ENCODE measurements at places on chromosomes 2 and 18. TPM values are rescaled to one million over a fixed set of nuclear protein-coding genes. Genes with fewer than 3 reads are reported as not detected.

DNA sequence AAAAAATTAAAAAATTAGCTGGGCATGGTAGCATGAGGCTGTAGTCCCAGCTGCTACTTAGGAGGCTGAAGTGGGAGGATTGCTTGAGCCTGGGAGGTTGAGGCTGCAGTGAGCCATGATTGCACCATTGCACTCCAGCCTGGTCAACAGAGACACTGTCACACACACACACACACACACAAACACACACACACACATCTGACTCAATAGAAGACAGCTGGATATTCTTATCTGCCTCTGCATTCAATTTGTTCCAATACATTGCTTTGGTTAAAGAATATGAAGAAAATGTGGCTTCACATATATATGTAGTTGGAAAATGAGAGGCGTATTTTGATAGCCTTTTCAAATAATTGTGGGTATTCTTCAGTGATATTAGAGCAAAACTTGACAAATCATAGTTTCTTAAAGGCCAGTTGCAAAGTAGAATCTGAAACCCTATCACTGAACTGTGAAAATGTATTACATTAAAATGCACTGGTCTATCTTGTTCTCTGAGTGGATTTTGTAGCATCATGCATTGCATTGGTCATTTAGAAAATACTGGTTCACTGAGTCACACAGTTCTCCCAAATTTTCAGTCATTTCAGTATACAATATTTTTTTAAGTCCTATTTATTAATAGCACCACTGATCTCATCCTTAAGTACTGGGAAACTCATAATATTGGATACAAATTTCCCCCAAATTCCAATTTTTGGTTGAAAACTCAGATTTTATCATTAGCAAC, 140.9 kb downstream of the MCFD2 start:
- H3K36me3 ChIP-seq, result no peaks in the 10 kb centered on the region
- no peak for DNase-seq
- no peak overlapping the region for H3K27ac ChIP-seq

DNA sequence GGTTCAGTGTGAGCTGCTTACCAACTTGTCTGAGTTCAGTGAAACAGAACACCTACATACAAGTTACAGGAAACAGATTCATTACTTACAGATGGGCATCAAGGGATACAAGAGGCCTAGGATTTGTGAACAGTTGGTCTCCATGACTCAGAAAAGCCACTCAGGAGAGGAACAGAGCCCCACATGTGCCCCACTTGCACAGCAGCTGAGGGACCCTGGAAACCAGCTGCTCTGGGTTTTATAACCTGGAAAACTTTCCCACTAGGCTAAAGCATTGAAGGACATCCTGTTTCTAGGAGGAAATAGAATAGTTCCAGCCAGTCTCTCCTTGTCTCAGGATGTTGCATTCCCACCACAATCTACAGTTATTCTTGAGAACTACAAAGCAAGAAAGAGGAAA, 530.0 kb downstream of the ZNF804A start:
- no peaks in the 10 kb centered on the region for H3K4me1 ChIP-seq
- H3K36me3 ChIP-seq, result no peaks in the 10 kb centered on the region
- no peaks in the 10 kb centered on the region for H3K27me3 ChIP-seq
- H3K27ac ChIP-seq, result no peak overlapping the region

- no peaks in the 10 kb centered on the region for H3K27me3 ChIP-seq
- no peak overlapping the region for H3K4me3 ChIP-seq
- peaks cover 7% of the 10 kb centered on the region for H3K4me1 ChIP-seq
- H3K27ac ChIP-seq, result no peak overlapping the region
- peak; percentile 60 for DNase-seq
These were observed 44.3 kb upstream of the KCNG2 start for GRCh38 chr18:79753391-79753851.

GRCh38 chr2:189178054-189178453, 1.5 kb downstream of the COL5A2 start:
- no peak for DNase-seq
- peak overlapping the region; percentile 54 for H3K4me3 ChIP-seq
- no peaks in the 10 kb centered on the region for H3K36me3 ChIP-seq

- H3K36me3 ChIP-seq, result peaks cover 18% of the 10 kb centered on the region
- no peak overlapping the region for H3K4me3 ChIP-seq
- H3K27me3 ChIP-seq, result no peaks in the 10 kb centered on the region
- DNase-seq, result no peak
- H3K27ac ChIP-seq, result no peak overlapping the region
These were observed 120.9 kb upstream of the NFATC1 start for GRCh38 chr18:79274823-79275222.

- H3K36me3 ChIP-seq, result peaks cover 22% of the 10 kb centered on the region
- no peaks in the 10 kb centered on the region for H3K27me3 ChIP-seq
- no peak for DNase-seq
- peaks cover 58% of the 10 kb centered on the region for H3K4me1 ChIP-seq
These were observed 2.4 kb downstream of the MRPL44 start for GRCh38 chr2:223959688-223960087.

DNA sequence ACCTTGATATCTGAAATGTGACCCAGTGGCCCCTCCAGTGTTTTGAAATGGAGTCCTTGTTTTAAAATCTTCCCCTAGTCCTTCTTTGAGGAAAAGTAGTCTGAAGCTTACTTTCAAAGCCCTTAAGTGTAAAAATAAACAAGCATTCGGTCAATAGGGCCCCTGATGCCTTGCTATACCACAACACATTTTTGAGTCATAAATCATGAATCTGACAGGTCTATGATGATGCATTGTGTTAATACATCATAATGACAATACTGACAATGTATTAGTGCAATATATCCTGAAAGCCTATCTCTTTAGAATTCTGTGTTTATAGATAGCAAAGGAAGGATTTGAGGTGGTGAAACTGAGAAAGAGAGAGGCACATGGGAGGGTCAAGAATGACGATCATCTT, 464.2 kb downstream of the MEIS1 start:
- H3K4me1 ChIP-seq, result no peaks in the 10 kb centered on the region
- no peaks in the 10 kb centered on the region for H3K36me3 ChIP-seq
- no peak overlapping the region for H3K27ac ChIP-seq
- no peaks in the 10 kb centered on the region for H3K27me3 ChIP-seq
- H3K4me3 ChIP-seq, result no peak overlapping the region
- DNase-seq, result no peak

GRCh38 chr2:3073704-3074103, 303.9 kb downstream of the EIPR1 start:
- H3K36me3 ChIP-seq, result no peaks in the 10 kb centered on the region
- no peak for DNase-seq
- no peaks in the 10 kb centered on the region for H3K27me3 ChIP-seq
- H3K27ac ChIP-seq, result no peak overlapping the region

DNA sequence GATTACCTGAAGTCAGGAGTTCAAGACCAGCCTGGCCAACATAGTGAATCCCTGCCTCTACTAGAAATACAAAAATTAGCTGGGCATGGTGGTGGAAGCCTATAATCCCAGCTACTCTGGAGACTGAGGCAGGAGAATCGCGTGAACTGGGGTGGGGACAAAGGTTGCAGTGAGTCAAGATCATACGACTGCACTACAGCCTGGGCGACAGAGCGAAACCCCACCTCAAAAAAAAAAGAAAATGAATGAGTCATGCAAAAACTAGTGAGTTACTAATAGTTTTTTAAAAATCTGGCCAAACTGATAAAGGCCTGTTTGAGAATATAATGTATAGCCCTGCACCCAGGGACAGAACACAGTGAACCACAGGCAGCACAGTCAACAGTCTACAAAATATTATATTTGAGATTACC, 17.5 kb downstream of the AFG3L2 start:
- DNase-seq, result no peak
- no peak overlapping the region for H3K27ac ChIP-seq
- no peak overlapping the region for H3K4me3 ChIP-seq

- H3K4me3 ChIP-seq, result no peak overlapping the region
- H3K4me1 ChIP-seq, result peaks cover 17% of the 10 kb centered on the region
- DNase-seq, result no peak
- H3K27me3 ChIP-seq, result no peaks in the 10 kb centered on the region
- no peaks in the 10 kb centered on the region for H3K36me3 ChIP-seq
- no peak overlapping the region for H3K27ac ChIP-seq
These were observed 176.0 kb downstream of the LTBP1 start for GRCh38 chr2:33122726-33123125.

DNA sequence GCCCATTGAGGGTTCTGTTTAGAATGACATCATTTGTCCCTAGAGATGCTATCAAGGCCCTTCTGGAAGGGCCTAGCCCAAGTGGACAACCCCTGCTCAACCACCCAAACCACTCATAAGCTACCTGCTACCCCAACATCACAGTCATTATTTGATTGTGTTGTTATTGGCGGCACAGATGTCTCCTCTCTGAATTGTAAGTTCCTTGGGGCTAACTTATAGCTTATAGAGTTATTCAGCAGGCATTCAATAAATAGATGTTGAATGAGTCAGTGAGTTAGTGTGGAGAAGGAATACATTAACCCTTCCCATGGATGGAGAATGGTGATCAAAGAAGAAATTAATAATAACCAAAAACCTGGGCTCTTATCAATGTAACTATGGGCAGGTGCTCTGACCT, 80.0 kb downstream of the ACAA2 start:
- H3K4me3 ChIP-seq, result no peak overlapping the region
- peaks cover 4% of the 10 kb centered on the region for H3K4me1 ChIP-seq
- no peak overlapping the region for H3K27ac ChIP-seq
- peaks cover 3% of the 10 kb centered on the region for H3K27me3 ChIP-seq
- DNase-seq, result no peak

GRCh38 chr2:110941226-110941625, 179.5 kb upstream of the BCL2L11 start:
- H3K27ac ChIP-seq, result no peak overlapping the region
- H3K4me1 ChIP-seq, result no peaks in the 10 kb centered on the region
- DNase-seq, result no peak
- H3K27me3 ChIP-seq, result no peaks in the 10 kb centered on the region

- H3K27ac ChIP-seq, result no peak overlapping the region
- H3K27me3 ChIP-seq, result peaks cover 4% of the 10 kb centered on the region
- no peak for DNase-seq
- H3K36me3 ChIP-seq, result no peaks in the 10 kb centered on the region
These were observed 31.4 kb downstream of the NPPC start for GRCh38 chr2:231894566-231895380.

DNA sequence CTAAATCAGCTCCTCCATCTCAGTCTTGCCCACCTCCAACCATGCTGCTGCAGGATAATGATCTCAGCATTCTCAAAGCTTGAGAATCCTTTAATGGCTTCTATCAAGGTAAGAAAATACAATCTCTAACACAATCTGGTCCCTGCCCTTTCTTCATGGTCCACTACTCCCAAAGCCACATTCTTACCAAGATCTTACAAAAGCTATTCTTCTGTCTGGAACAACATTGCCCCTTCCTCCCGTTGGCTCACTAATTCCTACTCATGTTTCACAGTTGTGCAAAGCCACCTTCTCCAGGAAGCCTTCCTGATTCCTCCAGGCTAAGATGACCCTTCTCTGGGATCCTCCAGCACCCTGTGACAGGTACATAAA, 5.9 kb upstream of the SFXN5 start:
- H3K36me3 ChIP-seq, result peaks cover 29% of the 10 kb centered on the region
- no peaks in the 10 kb centered on the region for H3K27me3 ChIP-seq
- no peak overlapping the region for H3K27ac ChIP-seq
- H3K4me1 ChIP-seq, result peaks cover 5% of the 10 kb centered on the region
- H3K4me3 ChIP-seq, result no peak overlapping the region

DNA sequence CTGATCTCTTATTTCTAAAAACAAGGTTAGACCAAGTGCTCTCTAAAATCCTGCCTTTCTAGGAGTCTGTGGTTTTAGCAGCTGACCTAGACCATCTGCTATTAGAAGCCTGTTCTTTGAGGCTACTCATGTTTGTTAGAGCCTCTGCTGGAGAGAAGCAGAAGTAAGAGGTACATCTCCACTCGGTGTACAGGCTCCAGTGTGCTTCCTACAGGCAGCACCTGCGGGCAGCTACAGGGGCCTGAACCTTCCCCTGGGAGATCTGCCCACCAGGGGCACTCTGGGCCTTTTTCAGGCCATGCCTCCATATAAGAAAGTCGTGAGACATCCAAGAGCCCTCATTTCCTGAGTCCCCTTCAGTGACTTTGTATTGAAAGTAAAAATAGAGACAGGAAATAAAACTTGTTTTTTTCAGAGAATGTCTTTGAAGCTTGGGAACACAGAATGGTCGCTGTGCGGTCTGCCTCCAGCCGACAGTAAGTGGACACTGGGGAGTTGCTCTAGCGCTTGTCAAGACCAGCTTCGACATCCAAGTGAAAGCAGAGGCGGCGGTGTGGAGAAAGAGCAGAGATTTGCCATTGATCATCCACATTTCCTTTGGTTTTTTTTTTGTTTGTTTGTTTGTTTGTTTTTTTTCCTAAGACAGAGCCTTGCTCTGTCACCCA, 31.7 kb downstream of the ONECUT2 start:
- H3K27ac ChIP-seq, result no peak overlapping the region
- no peaks in the 10 kb centered on the region for H3K4me1 ChIP-seq
- peaks cover 2% of the 10 kb centered on the region for H3K27me3 ChIP-seq
- no peak for DNase-seq
- H3K4me3 ChIP-seq, result no peak overlapping the region
- no peaks in the 10 kb centered on the region for H3K36me3 ChIP-seq

DNA sequence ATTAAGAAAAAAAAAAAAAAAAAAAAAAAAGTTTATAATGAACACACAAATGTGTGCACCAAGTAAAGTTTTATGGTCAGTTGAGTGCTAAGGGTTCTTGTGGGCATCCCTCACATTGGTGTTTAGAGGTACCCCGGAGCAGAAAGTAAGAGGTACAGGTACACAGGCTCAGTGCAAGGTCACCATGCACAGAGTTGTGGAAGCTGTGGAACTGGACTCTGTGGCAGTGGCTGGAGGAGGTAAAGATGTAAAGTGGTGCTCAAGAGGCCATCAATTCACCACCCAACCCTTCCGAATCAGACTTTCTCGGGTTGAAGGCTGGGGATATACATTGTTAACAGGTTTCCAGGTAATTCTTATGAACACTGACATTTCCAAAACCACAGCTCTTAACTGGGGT, 299.1 kb upstream of the STON1 start:
- H3K27ac ChIP-seq, result no peak overlapping the region
- no peak for DNase-seq
- no peak overlapping the region for H3K4me3 ChIP-seq
- H3K36me3 ChIP-seq, result no peaks in the 10 kb centered on the region
- H3K4me1 ChIP-seq, result no peaks in the 10 kb centered on the region

GRCh38 chr2:232473467-232473890, 14.2 kb downstream of the ECEL1 start:
- H3K27ac ChIP-seq, result no peak overlapping the region
- no peak overlapping the region for H3K4me3 ChIP-seq
- H3K4me1 ChIP-seq, result no peaks in the 10 kb centered on the region
- H3K27me3 ChIP-seq, result peaks cover 35% of the 10 kb centered on the region
- H3K36me3 ChIP-seq, result no peaks in the 10 kb centered on the region

RAB27B gene
- 21.5 TPM for total RNA-seq

RNF152 gene
- 107 TPM for total RNA-seq

SOCS6 gene
- total RNA-seq, result 17.6 TPM

PHOSPHO2 gene
- total RNA-seq, result 5.6 TPM

TEX44 gene
- total RNA-seq, result not detected

ABI2 gene
- total RNA-seq, result 22.6 TPM

TBR1 gene
- not detected for total RNA-seq

All from suprapubic skin (tissue), 4 donors.